ENCODE measurements at places on chromosomes 2 and 18. TPM values are rescaled to one million over a fixed set of nuclear protein-coding genes. Genes with fewer than 3 reads are reported as not detected.

ABCB6 gene
- 18.8 TPM for total RNA-seq

- H3K27me3 ChIP-seq: no peaks in the 10 kb centered on the region
- no peaks in the 10 kb centered on the region for H3K36me3 ChIP-seq
- H3K27ac ChIP-seq: no peak overlapping the region
- H3K4me3 ChIP-seq: peak overlapping the region; percentile 80
Measured at GRCh38 chr2:238238766-238239542, 884 bp downstream of the HES6 start.

GRCh38 chr2:38505779-38506178 is 96.9 kb downstream of the HNRNPLL start:
- H3K27ac ChIP-seq: no peak overlapping the region
- H3K36me3 ChIP-seq: no peaks in the 10 kb centered on the region
- DNase-seq: peak; percentile 90
- H3K4me1 ChIP-seq: peaks cover 34% of the 10 kb centered on the region
- no peaks in the 10 kb centered on the region for H3K27me3 ChIP-seq

DNA sequence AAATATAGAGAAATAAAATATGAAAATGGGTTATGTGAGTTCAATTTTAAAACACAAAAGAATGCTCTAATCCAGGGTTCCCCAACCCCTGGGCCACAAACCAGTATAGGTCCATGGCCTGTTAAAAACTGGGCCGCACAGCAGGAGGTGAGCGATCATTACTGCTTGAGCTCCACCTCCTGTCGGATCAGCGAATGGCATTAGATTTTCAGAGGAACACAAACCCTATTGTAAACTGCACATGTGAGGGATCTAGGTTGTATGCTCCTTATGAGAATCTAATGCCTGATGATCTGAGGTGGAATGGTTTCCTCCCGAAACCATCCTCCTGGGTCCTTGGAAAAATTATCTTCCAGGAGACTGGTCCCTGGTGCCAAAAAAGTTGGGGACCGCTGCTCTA is 34.7 kb downstream of the TTR start:
- no peaks in the 10 kb centered on the region for H3K27me3 ChIP-seq
- DNase-seq: no peak
- H3K4me1 ChIP-seq: no peaks in the 10 kb centered on the region
- H3K36me3 ChIP-seq: peaks cover 8% of the 10 kb centered on the region
- H3K4me3 ChIP-seq: no peak overlapping the region

DNA sequence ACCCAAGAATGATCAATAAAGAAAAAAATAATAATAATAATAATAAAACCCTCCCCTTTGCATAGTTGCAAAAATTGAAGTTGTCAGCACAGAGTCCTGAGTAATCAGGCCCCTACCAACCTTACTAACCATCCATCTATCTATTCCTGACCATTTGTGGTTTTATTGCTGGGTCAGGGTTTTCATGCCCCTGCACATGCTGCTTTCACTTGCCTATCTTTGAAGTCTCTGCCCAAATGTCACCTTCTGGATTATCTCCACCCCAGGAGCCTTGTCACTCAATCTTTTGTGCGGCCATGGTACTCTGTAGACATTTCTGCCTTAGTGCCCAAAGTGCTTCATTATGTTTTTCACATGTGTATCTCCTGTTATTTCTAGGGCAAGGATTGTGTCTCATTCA is 35.1 kb downstream of the SLC30A6 start:
- H3K27ac ChIP-seq: no peak overlapping the region
- no peaks in the 10 kb centered on the region for H3K4me1 ChIP-seq
- H3K27me3 ChIP-seq: no peaks in the 10 kb centered on the region
- DNase-seq: no peak
- H3K36me3 ChIP-seq: peaks cover 75% of the 10 kb centered on the region

Data from MCF 10A (cell line).